ENCODE measurements at places on chromosomes 5 and 9.

- no peak for DNase-seq
Measured at GRCh38 chr9:100071271-100071670, 27.5 kb downstream of the ERP44 start.

- no peak for DNase-seq
Measured at GRCh38 chr5:59732806-59733205, 160.7 kb downstream of the PDE4D start.

GRCh38 chr9:87816036-87816435 lies 66.6 kb upstream of the SPATA31E1 start:
- DNase-seq, result no peak

GRCh38 chr5:153719324-153719723 lies 228.9 kb downstream of the GRIA1 start:
- no peak for DNase-seq

GRCh38 chr9:2764353-2764752 lies 47.0 kb downstream of the KCNV2 start:
- DNase-seq, result peak; percentile 28

- DNase-seq, result no peak
Measured at GRCh38 chr5:75319638-75320037, 17.4 kb upstream of the HMGCR start.

DNA sequence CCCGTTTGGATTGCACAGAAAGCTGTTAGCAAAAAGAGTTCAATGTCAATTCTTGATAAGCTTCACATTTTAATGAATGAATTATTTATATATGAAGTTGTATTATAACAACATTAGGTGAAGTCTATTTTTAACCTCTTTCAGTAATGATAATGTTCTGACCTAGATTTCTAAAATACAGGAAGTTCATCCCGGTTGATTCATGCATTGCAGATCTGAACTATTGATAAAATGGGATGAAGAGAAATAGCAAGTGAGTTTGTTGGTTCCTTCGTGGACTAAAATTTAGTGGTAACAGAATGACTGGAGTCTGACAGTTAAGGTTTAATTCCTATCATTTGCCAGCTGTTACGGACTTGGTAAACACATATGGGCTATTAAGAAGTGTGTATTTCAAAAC lies 180.5 kb downstream of the PCSK1 start:
- no peak for DNase-seq

DNA sequence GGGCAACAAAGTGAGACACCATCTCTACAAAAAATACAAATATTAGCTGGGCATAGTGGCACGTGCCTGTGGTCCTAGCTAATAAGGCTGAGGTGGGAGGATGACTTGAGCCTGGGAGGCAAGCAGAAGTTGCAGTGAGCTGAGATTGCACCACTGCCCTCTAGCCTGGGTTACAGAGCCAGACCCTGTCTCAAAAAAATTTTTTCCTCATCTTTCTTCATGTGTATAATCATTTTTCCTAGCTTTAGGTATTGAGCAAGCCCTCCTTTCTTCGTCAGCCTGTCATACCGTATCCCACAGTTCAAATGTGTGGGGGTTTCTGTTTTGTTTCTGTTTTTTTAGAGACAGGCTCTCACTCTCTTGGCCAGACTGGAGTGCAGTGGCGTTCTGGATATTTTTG lies 41.3 kb downstream of the EHMT1 start:
- DNase-seq, result no peak

GRCh38 chr5:143561219-143561618 lies 157.7 kb upstream of the NR3C1 start:
- DNase-seq, result no peak

DNA sequence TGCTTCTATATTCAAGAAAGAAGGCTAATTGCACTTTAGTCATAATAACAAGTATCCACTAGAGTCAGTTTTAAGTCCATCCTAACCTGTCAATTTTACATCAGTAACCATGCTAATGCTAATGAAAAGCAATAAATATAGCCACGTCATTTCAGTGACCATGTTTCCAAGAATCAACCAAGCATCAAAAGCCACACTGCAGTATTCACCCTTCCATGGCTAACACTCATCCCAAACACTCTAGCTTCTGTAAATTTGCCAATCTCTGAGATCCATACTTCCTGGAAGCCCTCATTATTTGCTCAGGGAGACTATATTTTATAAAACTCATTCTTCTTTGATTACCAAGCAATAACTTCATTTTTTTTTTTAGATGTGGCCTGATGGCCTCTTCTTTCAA lies 712.0 kb downstream of the CETN3 start:
- DNase-seq, result no peak

- no peak for DNase-seq
Measured at GRCh38 chr5:105034401-105034763, 1471.8 kb upstream of the NUDT12 start.

- DNase-seq, result no peak
Measured at GRCh38 chr5:1312206-1312605, 17.3 kb upstream of the TERT start.

- peak; percentile 99 for DNase-seq
Measured at GRCh38 chr9:128094166-128094949, 26.3 kb downstream of the SLC25A25 start.

GRCh38 chr5:56507351-56507930 lies 274.3 kb upstream of the ANKRD55 start:
- no peak for DNase-seq

- peak; percentile 80 for DNase-seq
Measured at GRCh38 chr9:108184941-108185340, 670.8 kb downstream of the ACTL7B start.

GRCh38 chr5:83767409-83767992 lies 46.8 kb upstream of the HAPLN1 start:
- peak; percentile 4 for DNase-seq

DNA sequence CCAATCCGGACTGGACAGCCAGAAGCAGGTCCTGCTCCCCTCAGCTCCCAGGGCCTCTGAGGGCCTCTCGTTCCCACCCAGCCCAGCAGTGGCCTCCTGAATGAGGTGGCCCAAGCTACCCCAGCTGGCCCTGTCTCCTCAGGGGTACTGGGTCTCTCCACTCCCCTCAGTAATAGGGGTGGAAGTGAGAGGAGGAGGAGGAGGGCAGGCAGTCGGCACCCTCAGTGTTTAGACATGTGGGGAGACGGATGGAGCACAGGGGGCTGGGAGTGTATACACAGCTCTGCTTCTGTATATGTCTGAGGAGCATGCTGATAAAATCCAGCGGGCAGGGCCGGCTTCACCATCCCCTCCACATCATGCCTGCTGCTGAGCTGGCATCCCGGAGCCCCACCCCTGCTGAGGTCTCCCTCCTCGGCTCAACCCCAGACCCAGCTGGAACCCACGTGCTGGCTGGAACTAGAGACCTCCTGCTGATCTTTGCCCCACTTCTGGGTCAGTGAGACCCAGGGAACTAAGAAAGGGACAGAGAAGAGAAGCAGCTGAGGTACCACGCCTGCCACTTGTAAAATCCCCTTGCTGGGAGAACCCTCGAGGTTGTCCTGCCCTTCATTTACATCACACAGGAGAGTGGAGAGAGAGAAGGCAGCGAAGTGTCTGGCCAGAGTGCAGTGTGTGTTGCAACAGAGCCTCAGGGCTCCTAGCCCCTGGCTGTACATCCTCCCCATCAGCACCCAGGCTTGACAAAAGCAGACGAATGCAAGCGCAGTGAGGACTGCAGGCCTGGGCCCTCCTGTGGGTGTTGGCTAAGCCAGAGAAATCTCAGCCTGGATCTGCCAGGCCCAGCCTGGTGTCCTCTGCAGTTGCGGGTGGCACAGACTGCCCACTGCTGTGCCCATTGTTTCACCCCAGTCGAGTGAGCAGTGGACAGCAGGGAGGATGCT lies 77.5 kb downstream of the PSD2 start:
- no peak for DNase-seq

DNA sequence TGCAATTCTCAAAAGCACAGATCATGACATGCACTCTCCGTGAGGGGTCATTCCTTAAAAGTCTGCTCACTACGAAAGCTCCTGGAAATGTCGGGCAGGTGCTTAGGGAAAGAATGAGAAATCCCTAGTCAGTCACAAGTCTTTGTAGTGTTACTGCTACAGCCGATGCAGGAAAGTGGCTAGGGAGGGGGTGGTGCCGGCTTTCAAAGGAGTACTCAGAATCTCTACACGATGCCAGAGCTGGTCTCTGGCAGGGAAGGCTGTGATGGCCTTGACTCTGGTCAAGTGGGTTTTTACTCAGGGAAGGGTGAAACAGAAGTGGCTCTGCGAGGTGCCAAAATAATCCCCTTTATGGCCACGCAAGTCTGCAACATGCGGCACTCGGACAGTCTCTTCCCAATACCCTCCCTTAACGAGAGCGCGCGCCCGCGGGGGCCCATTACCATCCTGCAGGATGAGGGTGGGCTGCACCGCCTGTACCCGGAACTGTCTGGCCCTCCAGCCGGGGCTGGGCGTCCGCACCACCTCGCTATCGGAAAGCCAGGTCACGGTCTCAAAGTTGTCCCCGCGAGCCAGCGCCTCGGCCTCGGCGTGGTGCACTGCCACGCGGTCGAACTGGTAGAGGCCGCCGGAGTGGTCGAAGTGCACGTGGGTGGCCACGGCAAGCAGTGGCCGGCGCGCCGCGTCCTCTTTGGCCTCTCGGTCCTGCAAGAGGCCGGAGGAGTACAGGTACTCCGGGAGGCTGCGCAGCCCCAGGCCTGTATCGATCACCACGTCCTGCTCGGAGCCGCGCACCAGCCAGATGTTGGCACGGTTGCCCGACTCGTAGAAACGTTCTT lies 956 bp downstream of the MBLAC2 start:
- peak; percentile 16 for DNase-seq

- DNase-seq, result no peak
Measured at GRCh38 chr5:159103086-159103485, 3.4 kb upstream of the EBF1 start.

All from A172 (cell line).